HFF-Myc (cell line): ENCODE measurements at places on chromosomes 1 and 21.

DNA sequence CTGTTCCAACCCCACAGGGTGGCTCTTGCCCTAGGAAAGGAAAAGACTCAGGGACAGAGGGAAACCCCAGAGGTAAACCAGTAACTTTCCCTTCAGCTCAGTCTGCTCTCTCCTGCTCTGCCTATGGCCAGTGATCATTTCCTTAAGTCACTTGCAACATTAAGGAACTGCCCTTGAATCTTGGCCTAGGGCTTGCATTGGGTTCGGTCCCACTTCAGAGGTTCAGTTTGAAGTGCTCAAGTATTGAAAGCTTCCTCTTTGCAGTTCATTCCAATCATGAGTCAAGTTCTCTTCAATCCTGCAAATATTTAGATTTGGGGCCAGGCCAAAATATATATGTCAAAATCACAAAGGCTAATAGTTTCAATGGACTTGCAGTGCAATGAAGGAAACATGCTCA, 97.7 kb upstream of the IRF2BP2 start:
- DNase-seq: no peak

DNA sequence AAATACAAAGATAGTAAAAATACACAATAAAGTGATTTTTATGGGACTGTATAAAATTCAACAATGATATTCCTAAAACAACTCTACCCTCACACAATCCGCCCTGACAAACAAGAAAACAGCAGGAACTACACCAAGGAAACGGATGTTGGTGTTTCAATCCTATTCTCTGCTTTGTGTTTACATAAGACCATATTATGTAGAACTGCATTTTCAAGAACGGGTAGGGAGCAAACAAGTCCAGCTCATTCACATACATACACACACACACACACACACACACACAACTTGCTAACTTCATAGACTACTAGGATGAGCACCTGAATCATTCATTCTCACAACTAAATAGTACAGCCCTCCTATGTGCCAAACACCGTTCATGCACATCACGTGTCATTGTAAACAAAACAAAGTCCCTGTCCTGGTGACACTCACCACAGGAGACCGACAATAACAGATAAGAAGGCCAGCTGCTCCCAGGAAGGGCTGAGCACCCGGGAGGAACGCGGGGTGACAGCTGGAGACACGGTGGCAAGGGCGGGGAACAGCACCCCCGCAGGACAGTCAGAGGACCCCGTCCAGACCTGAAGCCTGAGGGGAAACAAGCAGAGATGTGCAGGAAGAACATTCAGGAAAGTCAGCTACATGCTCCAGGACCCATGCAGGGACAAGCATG, 43.0 kb downstream of the NPHP4 start:
- DNase-seq: no peak

GRCh38 chr1:64111787-64112186, 91.6 kb upstream of the UBE2U start:
- no peak for DNase-seq

DNA sequence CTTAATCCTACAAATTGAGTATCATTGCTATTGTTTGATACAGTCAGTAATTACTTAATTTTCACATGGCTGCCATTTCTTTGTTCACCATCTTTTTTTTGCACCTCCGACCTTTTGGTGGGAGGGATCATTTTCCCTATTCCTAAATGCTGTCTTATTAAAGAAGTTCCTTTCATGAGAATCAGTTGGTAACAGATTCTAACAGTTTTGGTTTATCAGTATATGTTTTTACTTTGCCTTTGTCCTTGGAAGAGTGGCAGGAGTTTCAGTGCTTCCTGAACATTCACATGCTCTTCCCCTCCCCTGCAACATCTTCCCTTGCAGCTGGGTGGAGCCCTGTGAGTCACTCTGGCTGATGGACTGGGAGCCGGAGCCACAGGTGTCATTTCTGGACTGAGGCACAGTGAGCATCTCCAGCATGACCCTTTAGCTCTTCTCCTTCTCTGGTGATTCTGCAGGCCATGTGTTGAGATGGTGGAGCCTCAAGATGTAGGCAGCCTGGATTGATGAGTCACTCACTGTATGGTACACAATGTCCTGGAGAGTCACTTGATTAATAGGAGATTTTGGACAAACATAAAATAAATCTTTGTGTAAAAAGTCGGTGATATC, 217.7 kb downstream of the URB2 start:
- peak; percentile 37 for DNase-seq

DNA sequence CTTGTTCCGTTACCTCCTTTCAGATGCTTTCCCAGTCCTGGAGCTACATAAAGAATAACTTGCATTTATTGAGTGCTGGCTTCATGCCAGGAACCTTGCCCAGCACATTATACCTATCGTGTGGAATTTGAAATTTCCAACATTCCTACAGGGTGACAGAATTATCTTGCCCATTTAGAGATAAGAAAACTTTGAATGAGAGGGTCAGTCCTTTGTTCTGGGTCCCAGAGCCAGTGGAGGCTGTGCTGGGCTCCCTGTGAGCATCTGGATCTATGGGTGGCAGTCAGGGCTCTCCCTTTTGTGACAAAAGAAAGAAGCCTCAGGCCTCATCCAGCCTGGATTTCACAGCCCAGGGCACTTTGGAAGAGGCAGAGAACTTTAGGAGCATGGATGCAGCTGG, 3.2 kb downstream of the GSTM4 start:
- no peak for DNase-seq

- DNase-seq: no peak
Measured at GRCh38 chr1:58583496-58583895, 6.4 kb upstream of the TACSTD2 start.

GRCh38 chr1:153624965-153625611, 2.2 kb downstream of the S100A13 start:
- DNase-seq: no peak

- DNase-seq: no peak
Measured at GRCh38 chr1:190940951-190941350, 463.3 kb upstream of the BRINP3 start.

- no peak for DNase-seq
Measured at GRCh38 chr1:39926343-39926793, 24.7 kb upstream of the MYCL start.

DNA sequence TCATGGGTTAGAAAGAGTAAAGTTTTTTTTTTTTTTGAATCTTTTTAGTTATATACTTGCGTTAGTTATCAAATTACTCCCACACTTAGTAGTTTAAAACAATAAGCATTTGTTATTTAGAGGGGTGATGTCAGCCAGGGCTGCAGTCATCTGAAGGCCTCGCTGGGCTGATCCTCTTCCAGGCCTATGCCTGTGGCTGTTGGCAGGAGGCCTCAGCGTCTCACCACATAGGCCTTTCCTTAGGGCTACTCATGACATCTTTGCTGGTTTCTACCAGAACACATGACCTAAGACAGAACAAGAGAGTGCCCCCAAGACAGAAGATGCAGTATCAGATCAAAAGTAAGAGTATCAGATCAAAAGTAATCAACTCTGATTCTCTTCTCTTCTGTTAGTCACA, 167.4 kb downstream of the HHAT start:
- DNase-seq: no peak

DNA sequence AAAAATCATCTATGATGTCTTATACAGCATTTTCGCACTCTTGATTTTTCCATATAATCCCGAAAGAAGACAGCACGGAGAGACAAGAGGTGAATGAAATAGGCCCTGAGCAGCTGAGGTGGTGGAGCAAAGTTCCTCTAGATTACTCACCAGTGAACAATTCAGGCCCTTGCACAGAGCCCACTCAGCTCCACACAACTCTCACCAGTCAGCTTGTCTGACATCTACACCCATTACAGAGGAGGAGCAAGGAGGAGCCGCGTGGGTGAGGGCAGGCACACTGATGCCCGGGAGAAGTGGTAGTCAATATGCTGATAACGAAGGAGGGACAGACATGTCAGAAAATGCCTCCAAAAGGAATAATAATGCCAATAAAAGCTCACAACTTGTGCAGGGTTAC, 59.9 kb downstream of the DNM3 start:
- DNase-seq: no peak

- no peak for DNase-seq
Measured at GRCh38 chr1:1221887-1222574, 8.1 kb upstream of the TNFRSF4 start.

- peak; percentile 94 for DNase-seq
Measured at GRCh38 chr1:15525050-15526020, 1.3 kb upstream of the DNAJC16 start.

GRCh38 chr1:235105051-235106043, 23.3 kb downstream of the TOMM20 start:
- peak; percentile 63 for DNase-seq

DNA sequence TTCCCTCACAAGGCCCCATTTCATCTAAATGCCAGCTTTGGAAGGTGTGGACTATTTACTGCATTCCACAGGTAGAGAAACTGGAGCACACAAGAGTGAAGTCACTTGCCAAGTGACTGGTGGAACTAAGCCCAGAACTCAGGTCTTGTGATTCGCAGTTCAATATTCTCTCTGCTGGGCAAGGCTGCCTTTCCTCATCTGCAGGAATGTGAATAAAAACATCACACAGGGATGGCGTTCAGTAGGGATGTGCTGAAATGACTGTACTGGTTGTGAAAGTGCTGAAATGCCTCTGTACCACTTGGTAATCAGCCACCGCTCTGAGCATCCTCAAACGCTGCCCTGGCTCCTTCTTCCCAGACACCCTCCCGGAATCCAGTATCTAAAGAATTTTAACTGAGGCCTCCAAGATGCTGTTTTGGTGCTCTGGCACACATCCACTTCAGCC, 145.6 kb downstream of the HIVEP3 start:
- no peak for DNase-seq

DNA sequence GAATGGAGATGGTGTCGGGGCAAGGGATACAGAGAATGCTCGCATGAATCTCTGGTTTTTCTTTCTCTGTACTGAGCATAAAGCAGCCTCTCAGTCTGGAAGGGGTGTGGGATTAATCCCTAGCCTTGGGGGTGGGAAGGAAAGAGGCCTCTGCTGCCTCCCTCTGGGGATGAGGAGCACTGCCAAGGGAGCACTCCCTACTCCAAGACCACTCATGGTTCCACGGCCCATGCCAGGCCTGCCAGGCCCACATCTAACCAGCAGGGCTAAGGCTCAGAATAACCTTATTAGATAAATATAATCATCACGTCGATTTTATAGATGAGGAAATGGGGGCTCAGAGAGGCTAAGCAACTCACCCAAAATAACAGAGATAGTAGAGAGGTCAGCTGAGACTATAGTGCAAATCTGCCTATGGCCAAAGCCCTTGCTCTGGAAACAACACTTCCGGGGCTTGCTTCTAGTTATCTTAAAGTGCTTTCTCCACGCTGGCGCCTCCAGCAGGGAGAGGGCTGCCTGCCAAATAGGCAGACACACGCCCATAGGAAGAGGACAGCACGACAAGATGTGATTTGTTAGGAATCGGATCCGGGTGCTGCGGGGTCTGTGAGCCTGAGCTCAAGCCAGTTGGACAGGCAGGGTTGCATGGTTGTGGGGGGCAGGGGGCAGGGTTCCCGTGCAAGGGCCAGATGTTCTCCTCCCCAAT, 522 bp downstream of the TEX35 start:
- DNase-seq: no peak

GRCh38 chr1:240254778-240255291, 163.2 kb downstream of the FMN2 start:
- DNase-seq: no peak

DNA sequence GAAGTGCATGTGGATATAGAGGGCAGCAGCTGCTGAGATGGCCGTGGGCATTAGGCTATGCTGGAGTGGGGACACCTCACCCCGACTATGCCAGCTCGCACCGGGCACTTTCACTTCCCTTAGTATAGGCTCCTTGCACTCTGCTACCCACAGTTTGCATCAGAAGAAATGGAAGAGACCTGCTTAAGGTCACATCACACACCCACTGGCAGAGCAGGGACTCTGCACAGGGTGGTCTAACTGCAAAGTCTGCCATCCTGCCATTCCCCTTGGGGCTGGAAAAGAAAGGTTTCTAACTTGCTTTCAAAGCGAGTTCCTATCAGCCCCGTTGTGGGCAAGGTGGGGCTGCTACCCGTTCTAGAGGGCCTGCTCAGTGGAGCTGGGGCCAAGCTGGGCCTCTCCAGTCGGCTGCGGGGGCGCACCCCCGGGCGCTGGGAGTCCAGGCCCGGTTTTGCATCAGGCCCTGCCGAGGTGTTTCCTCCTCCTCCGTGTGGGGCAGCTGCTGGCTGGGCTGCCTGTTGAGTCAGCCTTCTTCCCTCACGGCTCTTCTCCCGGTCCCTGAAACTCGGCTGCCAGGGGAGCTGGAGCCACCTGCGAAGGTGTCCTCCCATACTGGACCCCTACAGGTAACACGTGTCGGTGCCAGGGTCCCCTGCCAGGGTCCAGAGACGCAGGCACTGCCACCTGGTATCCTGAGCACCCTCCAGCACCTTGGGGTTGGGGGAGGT, at the start of gene SYTL1:
TSS of gene SYTL1 (plus strand) at position 498 of the 728 bp plus-strand sequence. CDS start 3,313 bp downstream, outside the sequence.
- no peak for DNase-seq

DNA sequence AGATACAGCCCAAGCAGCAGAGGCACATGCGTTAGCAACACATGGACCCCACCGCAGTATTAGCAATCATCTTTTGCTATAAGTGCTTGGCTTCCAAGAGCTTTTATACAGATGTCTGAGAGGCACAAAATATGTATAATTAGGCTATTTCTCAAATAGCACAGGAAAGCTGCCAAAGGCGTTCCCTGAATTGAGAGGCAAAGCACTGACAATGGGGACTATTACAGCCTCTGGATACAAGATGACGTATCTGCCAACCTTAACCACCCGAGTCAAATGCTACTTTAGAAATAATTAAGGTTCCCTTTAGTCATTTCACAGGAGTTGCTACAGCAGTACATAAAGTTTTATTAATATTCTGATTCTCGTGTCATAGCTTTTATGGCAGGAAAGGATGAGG, 6.4 kb downstream of the STMN1 start:
- DNase-seq: no peak

DNA sequence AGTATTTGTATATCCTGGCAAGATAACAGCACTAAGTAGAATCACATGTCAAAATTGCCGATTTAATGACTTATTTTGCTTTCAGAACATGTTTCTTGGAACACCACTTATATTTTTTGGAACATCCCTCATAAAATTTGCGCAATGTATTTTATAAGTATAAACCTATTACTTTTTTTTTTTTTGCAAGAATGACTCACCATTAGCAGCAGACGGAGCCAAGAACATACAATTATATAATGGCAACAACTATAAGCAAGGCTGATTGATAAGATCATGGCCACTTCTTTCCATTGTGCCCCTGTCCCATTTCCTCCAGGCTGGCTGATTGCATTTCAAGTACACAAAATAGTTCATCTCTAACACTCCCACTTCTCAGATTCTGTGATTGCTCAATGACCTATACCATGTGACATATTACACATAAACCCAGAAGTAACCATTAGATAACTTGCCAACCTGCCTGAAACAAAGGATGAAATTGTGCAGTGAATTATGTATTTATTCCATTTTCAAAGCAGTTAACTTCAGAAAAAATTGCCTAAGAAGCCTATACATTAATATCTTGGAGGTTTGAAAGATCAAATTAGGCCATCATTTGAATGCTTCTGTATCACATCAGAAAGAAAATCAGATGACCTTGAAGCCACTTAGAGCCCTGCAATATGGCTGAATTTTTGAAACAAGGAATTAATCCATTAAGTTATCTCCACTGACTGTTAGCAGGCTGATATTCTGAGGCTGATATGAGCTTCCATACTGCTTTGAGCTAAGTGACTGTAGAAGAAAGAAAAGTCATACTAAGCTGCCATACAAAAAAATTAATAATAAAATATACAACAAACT, 77.8 kb upstream of the PRMT6 start:
- no peak for DNase-seq
